RPMI7951 (cell line): ENCODE measurements at places on chromosomes 16 and 17. TPM values are rescaled to one million over a fixed set of nuclear protein-coding genes. Genes with fewer than 3 reads are reported as not detected.

DNA sequence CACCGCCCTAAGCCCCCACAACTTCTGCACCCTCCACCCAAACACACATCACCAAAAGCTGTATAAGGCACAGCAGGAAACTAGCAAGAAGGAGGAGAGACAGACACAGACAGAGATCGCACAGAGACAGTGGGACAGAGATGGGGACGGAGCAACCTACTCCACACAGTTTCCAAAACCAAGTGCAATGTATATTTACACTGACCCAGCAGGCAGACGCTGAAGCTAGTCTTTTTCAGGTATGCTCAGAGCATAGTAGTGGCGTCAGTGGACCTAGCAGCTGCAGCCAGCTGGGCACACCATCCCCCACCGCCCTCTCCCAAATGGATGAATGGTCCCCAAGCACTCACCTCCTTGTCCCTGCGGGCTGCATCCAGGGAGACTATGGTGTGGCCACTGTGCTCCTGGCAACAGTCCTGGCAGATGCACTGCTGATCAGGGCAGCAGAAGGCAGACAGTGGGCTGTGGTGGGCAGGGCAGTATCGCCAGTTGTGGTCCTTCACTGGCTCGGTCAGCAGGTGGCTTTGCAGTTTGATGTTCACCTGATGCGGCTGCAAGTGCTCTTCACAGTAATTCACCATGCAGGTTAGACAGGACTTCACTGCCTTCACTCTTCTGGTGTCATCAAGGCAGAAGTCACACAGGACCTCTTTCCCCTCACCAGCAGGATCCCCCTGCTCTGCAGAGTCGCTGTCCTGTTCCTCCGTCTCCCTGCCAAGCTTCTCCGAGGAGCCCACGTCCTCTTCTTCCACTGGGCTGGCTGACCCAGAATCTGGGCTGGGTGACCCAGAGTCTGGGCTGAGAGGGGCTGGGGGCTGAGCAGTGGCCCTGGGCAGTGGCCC, 31.5 kb upstream of the FBXW10B start:
- peak; percentile 7 for DNase-seq

HOXB13 gene
- total RNA-seq: 4.7 and 5.4 TPM in 2 replicates

ARL16 gene
- total RNA-seq: 28.6 and 30.9 TPM in 2 replicates

ZFP3 gene
- 0.36 and 0.39 TPM in 2 replicates for total RNA-seq

DNA sequence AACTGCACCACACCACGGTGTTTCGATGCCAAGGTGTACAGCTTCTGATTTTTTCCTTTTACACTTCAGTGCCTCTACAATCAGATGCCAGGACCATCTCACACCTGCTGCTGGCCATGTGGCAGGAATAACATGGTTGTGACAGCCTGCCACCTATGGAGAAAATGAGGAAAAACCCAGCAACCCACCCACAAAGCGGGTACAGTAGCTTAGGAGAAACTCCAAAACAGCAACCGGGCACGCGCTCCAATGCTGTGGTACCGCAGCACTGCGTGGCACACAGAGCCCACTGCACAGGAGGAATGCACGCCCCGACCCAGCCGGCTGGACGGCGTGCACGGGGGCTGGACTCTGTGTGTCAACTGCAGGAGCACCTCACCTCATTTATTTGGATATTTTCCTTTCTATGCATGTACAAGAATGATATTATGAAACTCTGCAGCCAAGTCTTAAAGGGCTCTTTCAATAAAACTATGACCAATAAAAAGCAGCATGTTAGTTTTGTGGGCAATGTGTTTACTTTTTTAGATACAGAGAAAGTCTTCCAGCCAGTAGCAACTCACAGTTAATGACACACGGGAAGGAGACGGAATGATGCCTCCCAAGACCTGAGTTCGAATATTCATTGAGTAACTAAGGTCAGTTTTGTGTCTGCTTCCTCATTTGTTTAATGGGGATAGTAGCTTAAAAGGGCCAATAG, 45.9 kb downstream of the MAP1LC3B start:
- DNase-seq: no peak

DNA sequence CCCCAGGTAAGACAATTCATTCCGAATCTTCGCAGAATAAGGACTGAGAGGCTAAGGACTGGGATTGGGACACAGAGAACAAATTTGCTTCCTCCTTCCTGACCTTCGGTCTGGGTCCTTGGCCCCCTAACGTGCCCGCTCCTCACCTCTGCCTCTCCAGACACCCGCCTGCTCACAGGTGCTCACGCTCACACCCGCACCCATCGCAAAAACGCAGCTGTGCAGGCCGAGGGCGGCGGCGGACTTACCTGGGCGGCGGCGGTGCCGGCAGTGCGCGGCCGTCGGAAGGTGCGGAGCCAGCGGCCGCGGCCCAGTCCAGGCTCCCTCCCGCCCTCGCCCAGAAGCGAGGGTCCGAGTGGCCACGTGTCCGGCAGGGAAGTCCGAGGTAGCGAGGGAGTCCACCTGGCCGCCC, 7.1 kb upstream of the HOXB9 start:
- no peak for DNase-seq

DNA sequence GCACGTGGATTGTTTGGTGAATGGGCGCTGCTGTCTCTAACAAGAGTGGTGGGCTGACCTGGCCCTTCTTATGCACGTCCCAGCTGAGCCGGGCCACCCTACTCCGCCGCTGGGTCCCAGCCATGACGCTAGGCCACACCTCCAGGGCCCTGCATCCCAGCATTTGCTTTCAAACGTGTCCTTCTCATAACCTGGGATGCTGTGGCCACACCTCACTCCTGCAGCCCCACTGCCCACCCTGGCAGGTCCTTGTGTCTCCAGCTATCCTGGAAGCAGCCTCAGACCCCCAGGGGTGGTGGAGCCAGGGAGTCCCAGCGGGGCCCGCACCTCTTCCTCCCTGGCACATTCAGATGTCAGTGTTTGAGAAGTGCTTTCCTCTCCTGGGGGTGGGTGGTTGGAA, 168.6 kb downstream of the IRF8 start:
- DNase-seq: no peak

GRCh38 chr17:18978050-18978449, 26.1 kb downstream of the SLC5A10 start:
- no peak for DNase-seq

PABPN1L gene
- total RNA-seq: not detected in 2 replicates

DNA sequence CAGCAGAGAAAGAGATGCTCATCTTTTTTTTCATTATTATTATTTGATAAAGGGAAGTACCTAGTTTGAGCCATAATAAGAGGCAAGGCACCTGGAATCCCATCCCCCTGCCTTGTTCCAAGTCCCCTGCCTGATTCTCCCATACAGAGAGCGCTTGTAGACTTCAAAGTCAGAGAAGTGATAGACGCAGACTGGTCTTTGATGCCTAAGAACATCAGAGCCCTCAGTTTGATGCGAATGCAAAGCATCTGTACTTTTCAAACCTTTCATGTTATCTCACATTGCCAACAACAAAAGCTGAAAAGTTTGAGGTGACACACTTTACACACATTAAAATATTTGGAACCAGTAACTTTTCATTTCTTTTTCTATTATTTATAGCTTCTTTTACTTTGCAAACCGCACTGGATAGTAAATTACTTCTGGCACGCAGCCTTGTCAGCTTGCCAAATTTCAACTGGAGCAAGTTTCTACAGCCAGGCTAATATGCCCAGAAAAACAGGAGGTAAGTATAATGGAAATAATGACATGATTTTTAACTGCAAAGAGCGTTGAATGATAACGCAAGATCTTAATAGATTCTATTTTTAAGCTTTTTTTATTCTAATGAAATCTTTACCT, 5.9 kb upstream of the UTP6 start:
- peak; percentile 51 for DNase-seq

- no peak for DNase-seq
These were observed 120.4 kb upstream of the IRX6 start for GRCh38 chr16:55203570-55203969.

DNA sequence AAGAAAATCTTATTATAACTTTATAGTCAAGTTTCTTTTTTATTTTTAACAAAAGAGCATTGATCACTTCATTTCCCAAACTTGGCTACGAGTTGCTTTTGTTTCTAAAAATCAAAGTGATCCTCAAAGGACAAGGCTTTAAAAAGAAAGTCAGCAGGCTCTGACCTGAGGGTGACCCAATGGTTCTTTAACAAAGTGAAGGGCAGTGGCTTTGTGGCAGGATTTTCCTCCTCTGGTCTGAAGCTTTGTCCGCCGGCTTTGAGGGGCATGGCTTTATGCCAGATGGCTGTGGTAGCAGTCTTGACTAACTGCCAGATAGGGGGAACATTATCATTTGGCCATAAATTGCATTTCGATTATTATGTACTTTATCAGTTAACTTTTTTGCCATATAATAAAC, 28.5 kb downstream of the IQCK start:
- DNase-seq: peak; percentile 34

DNA sequence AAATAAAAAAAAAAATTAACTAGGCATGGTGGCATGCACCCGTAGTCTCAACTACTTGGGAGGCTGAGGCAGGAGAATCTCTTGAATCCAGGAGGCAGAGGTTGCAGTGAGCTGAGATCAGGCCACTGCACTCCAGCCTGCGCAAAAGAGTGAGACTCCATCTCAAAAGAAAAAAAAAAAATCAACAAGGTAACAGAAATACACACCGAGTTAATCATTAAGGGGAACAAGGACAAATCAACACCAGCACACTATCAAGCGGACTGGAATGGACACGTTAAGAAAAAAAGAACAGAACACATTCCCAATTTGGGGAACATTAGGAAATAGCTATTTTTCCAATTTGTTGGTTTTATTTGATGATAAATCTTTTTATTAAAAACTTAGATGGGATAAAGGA, 28.4 kb upstream of the GLG1 start:
- DNase-seq: no peak

GRCh38 chr17:1907909-1908698, 78.3 kb downstream of the RPA1 start:
- DNase-seq: peak; percentile 29

TBC1D3C gene
- total RNA-seq: not detected in 2 replicates

HLF gene
- total RNA-seq: 0.24 and 0.39 TPM in 2 replicates
